CD14-positive monocyte (primary cell): ENCODE measurements at places on chromosomes 2 and 18. TPM values are rescaled to one million over a fixed set of nuclear protein-coding genes. Genes with fewer than 3 reads are reported as not detected.

LOXHD1 gene
- 0.33 TPM for polyA plus RNA-seq

TNFAIP6 gene
- polyA plus RNA-seq: 3.5 TPM

CRYGD gene
- not detected for polyA plus RNA-seq

TUBB8B gene
- 0.42 TPM for polyA plus RNA-seq

SAP130 gene
- 2.8 TPM for polyA plus RNA-seq

C2orf15 gene
- 0.29 TPM for polyA plus RNA-seq

ABCA12 gene
- not detected in 2 replicates for polyA plus RNA-seq

CAPN14 gene
- polyA plus RNA-seq: not detected

RAB27B gene
- polyA plus RNA-seq: 0.11 TPM

GRCh38 chr2:31083234-31083993 is 54.8 kb downstream of the GALNT14 start:
- no peak for DNase-seq

GRCh38 chr2:181552808-181553207 is 95.6 kb downstream of the ITGA4 start:
- DNase-seq: no peak

GRCh38 chr2:10909050-10909995 is 2.4 kb upstream of the KCNF1 start:
- DNase-seq: no peak

GRCh38 chr2:102310964-102311640 is at the start of gene IL1RL1:
Gene IL1RL1, plus strand, starts transcription at chr2:102311563. Its CDS starts 26,702 bp downstream, at chr2:102338265.
- DNase-seq: peak; percentile 19

DNA sequence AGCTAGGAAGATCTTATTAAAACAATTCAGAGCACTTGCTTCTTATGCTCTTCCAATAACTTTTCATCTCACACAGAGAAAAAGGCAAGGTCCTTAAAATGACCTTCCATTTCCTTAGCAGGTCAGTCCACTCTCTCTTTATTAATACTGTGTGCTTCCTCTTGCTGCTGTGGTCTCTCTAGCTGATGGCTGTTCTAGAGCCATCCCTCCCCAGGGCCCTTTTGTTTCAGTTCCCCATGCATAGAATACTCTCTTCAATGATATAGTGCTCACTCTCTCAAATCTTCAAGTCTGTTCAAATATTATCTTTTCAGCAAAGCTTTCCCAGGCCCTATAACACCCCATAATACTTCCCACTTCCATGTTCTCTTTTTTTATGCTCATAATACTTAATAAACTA is 469.3 kb downstream of the METTL4 start:
- DNase-seq: no peak

GRCh38 chr18:35071819-35072247 is 30.6 kb downstream of the MAPRE2 start:
- DNase-seq: no peak

DNA sequence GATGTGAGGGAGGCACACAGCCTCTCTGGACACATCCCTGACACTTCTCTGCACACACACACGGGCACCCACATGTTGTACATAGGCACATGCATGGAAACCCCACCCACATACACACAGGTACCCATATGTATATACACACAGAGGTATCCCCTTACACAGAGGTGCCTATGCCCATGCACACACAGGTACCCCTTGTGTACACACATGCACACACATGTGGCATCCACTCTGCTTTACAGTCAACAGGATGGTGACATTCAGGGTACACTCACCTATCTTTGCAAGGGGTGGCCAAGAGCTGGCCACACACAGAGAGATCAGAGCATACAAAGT is 59.5 kb downstream of the FAM168B start:
- no peak for DNase-seq

DNA sequence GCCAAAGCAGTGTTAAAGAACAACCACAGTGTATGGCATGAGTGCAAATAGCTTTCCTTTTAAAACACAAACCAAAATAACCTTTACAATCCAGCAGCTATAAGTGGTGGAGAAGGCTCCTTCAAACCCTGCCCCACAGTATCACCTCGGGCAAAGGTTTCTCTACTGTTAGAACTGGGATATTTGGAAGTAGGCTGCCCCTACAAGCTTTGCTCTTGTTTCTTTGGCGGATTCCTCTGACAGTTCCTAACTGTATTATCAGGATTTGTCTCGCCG is 214.8 kb downstream of the ZNF521 start:
- DNase-seq: no peak

- DNase-seq: no peak
Observed at GRCh38 chr2:28509361-28509760, 13.5 kb downstream of the PLB1 start.

DNA sequence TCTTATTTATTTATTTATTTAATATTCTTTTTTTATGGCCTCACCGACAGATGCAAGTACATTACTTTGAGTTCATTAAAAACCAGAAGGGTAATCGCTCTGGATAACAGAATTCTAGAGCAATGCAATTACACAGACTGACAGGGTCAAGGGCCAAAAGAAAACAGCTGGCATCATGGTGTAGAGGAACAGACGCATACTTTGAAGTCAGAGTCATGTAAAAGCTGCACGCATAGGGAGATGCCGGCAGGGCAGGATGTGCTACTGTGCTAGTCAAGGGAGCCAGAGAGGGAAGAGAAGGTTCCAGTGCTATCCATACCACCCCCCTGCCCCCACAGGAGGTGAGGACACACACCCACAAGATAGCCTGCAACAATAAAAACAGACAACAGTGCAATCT is 115.2 kb upstream of the TFCP2L1 start:
- no peak for DNase-seq
